ENCODE measurements at places on chromosomes 4 and X.

- DNase-seq, result no peak
These were observed 1930.8 kb downstream of the C4orf33 start for GRCh38 chr4:131026771-131027170.

GRCh38 chr4:128379860-128380259 lies 92.2 kb upstream of the PGRMC2 start:
- no peak for DNase-seq

GRCh38 chr4:47651231-47651630 lies 166.2 kb downstream of the ATP10D start:
- no peak for DNase-seq

GRCh38 chr4:24912252-24913118 lies at the start of gene CCDC149:
TSS of gene CCDC149 (minus strand) at chr4:24913042. CDS start at chr4:24912864, 178 bp downstream.
- DNase-seq, result peak; percentile 42

DNA sequence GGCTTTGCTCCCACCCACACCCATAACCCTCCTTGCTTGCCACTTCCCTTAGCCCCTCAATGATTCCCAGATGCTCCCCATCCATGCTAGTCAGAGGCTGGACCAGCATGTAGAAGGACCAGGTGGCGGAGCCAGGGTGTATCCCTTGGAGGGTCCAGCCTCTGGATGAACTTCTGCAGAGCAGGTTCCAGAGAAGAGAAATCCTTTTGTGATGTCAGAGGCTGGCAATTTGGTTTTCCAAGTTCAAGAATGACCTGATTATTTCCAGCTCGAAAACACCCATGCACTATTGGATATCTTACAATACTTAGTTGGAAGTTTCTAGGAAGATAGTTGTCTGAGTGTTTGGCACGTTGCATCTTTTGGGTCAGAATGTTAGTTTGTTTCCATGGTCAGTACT lies 168.3 kb upstream of the RPS6KA3 start:
- DNase-seq, result no peak

DNA sequence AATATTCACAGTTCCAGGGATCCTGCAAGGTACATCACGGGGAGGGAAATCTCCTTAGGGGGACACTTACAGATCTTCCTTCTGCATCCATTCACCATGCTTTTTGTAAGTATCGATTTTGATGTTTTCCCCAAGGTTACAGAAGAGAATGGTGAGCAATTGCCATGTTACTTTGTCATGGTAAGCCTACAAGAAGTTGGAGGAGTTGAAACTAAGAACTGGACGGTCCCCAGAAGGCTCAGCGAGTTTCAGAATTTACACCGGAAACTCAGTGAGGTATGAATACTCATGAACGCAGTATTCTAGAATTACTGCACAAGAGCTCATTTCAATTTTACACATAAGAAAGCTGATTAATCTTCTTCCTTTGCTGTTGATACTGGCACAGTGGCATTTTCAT lies 53.9 kb downstream of the LRP2BP start:
- DNase-seq, result no peak

GRCh38 chr4:30720021-30720660 lies at the start of gene PCDH7:
TSS of gene PCDH7 (plus strand) at chr4:30720369. CDS start at chr4:30721423, 1,054 bp downstream.
- DNase-seq, result peak; percentile 22

Measured in mesothelial cell of epicardium (in vitro differentiated cells).